GM23248 (cell line): ENCODE measurements at places on chromosomes 2 and 18. TPM values are rescaled to one million over a fixed set of nuclear protein-coding genes. Genes with fewer than 3 reads are reported as not detected.

DNA sequence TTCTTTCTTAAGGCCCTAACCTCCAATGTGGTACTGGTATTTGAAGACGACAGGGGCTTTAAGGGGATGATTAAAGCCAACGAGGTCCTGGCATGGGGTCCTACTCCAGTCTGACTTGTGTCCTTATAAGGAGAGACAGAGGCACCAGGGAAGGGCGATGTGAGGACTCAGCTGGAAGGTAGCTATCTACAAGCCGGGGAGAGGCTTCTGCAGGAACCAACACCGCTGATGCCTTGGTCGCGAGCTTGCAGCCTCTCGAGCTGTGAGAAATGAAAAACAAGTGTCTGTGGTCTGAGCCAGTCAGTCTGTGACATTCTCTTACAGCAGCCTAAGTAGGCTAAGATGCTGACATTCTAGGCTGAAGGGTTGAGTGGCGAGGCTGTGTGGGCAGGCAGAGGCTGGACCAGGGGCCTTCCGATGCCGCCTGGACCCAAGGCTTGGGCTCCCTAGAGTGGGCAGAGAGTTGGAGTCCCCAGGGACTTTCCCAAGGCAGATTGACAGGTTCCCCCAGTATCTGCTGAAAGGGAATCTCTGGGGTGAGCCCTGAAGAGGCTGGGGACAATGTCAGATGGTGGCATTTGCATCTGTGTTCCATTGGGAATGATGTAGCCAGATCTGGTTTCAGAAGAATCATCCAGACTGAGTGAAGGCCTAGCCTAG lies 322.9 kb upstream of the HS6ST1 start:
- no peak for DNase-seq

The EPB41L3 gene
- total RNA-seq: 19.2 and 22.2 TPM in 2 replicates

DNA sequence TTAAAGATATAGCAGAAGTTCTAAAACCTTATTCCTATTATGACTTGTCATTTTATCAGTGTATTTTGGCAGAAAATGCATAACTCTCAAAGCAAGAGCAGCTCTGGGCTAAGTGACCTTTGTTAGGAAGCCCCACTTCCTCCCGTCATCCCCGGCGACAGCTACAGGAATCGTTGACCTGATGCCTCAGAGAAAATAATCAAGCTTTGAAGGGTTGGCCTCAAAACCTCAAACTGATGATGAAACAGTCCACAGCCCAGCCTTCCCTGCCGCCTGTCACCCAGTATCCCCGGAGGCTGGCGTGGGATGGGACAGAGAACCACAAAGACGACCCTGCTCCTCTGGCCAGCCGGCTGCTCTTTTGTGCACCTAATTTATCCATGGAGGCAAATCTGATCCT lies 65.3 kb downstream of the KCNF1 start:
- DNase-seq: no peak

GRCh38 chr18:40698129-40698528 lies 1256.9 kb upstream of the PIK3C3 start:
- DNase-seq: no peak

DNA sequence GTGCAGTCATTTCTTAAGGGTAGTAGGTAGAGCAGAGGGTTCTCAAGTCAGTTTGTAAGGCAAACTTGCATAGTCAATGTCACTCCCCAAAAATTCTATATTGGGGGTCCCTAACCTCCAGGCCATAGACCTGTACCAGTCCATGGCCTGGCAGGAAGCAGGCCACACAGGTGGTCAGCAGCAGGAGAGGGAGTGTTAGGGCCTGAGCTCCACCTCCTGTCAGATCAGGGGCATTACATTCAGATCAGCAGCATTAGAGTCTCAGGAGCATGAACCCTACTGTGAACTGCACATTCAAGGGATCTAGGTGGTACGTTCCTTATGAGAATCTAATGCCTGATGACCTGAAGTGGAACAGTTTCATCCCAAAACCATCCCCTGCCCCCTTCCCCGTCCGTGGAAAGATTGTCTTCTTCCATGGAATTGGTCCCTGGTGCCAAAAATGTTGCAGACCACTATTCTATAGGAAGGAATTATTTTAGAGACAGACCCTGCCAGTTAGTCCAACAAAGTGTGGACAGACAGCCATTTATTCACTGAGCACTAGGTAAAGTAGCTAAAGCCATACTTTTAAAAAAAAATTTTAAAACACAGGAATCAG lies 6.7 kb downstream of the COA5 start:
- DNase-seq: peak; percentile 56

The IL36B gene
- not detected in 2 replicates for total RNA-seq

- DNase-seq: no peak
Measured at GRCh38 chr18:505483-506122, 5.1 kb upstream of the COLEC12 start.

DNA sequence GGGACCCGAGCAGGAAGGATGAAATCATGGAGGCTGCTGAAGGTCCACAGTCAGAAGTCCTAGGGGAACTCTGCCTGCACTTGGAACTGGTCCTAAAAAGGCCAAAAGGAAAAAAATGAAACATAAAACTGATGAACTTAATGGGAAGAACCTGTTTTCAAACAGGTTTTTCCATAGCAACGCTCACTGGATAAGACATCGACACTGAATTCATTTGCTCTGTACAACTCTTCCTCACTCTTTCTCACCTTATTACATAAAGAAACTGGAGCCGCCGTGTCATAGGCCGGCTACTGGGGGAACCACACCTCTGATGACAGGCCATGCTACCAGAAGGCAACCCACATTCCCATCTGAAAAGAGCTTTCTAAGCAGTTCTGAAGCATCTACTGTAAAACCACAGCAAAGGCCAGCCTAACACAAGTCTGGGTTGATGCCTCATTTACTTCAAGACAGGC lies 83.6 kb downstream of the FARSB start:
- no peak for DNase-seq

DNA sequence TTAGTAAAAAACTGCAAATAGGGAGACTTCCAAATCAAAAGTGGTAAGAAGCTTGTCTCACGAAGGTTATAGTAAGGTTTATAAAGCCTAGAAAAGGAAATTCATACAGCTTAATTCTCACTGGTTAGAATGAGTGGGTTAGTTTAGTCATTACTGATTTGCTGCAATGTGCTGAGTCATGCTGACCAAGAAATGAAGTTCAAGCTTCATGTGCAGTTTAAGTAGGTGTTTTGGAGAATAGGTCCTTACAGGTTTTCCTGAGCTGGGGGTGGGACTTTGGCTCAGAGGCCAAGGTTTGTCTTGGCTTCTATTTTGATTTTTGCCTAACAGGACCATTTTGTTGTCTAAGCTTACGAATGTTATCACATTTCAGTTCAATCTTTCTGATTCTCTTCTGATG lies 15.1 kb downstream of the CLIP4 start:
- DNase-seq: peak; percentile 88

The POTEC gene
- not detected in 2 replicates for total RNA-seq

GRCh38 chr2:72442270-72442669 lies 294.6 kb upstream of the CYP26B1 start:
- no peak for DNase-seq

- DNase-seq: no peak
Measured at GRCh38 chr2:47535073-47535472, 132.1 kb downstream of the MSH2 start.

The TEKT4 gene
- not detected in 2 replicates for total RNA-seq

The BCL2L11 gene
- total RNA-seq: under 0.01 and 0.22 TPM in 2 replicates

- DNase-seq: no peak
Measured at GRCh38 chr2:48016225-48017019, 110.1 kb upstream of the FBXO11 start.

The GKN2 gene
- total RNA-seq: not detected in 2 replicates

DNA sequence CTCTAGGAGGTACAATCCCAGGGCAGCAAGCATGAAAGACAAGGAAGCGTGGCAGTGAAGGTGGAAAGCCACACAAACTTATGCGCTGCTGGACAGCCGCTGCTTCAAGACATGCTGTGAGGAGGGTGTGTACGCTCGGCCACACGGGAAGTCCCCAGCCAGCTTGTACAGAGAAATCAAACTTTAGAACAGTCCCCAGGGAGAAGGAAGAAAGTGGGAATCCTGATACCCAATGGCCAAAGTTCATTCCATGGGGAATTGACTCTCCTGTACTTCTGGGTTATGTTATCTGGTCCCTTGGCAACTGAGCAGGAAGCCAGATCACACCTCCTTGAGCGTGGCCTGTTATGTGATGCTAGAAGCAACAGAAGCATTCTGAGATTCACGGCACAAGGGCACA lies 86.1 kb upstream of the BOD1L2 start:
- no peak for DNase-seq

DNA sequence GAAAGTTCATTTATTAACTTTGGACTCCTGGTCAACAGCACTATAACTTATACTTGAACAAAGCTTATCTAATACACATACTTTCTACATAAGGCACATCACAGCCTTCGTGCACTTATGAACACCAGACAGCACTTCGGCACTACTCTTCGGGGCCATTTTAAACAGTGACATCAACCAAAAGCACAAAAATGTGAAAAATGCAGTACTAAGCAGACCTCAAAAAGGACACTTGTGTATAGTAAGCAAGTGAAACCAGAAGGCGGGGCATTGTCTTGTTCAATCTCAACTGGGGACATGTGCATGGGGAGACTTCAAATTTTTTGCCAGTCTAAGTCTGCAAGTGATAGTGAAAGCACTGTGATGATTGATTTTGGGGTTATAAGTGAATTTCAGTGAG lies 163.0 kb downstream of the NCKAP5 start:
- no peak for DNase-seq

The YES1 gene
- 89.9 and 91.6 TPM in 2 replicates for total RNA-seq

DNA sequence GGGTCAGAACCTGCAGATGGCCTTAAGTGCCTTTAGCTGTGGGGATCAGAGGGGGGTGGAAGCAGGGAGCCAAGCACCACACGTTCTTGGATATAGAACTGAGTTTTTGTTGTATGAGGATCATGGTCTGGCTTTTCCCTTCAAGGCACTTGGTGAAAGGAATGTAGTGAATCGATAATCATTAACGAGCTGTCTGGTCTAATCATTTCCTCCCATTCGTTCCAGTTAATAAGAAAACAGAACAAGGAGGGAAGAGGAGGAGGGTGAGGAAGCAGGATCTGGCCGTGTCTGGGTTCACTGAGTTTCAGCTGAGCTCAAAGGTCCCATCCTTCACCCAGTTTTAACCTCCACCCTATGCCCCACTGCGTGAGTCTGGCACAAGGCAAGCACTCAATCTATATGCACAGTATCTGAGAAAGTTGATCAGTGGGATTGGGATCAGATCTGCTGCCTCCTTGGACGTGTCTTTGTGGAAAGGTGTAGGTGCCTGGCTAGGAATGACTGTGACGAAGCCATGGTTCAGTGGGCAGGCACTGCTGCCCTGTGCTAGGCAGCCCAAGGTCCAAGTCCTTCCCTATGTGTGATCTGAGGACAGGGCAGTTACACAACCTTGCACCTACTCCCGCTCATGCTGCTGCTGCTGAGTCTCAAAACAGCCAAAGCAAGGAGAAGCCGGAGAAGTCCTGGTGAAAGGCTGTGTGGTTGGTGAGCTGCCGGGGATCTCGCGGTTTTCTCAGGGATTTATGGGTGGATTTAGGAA lies 54.8 kb downstream of the GALNT14 start:
- no peak for DNase-seq

The RPS27A gene
- 1,113 and 1,144 TPM in 2 replicates for total RNA-seq

The STARD7 gene
- total RNA-seq: 120 and 129 TPM in 2 replicates

GRCh38 chr2:241798631-241799521 lies 10.1 kb upstream of the NEU4 start:
- no peak for DNase-seq

The LGALSL gene
- 0.43 and 1.6 TPM in 2 replicates for total RNA-seq

DNA sequence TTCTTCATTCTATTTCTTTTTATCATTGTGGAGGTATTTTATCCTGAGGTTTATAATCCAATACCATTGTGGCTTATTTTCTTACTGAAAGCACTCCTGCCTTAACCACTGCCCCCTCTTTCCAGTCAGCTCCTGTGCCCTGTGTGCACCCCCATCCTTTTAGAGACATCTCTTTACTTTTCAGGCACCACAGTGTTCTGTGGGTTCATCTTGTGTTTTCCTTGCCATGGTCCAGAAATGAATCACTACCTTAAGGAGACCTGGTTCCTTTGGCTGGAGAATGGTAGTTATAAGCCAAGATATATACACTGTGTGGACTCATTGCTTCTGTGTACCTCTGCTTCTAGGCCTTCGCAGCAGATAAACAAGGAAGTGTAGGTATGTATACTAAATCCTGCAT lies 278.3 kb downstream of the PTGR3 start:
- no peak for DNase-seq

The UGT1A6 gene
- not detected in 2 replicates for total RNA-seq
